Activated CD4-positive, alpha-beta T cell treated with anti-CD3 and anti-CD28 coated beads, Interleukin-2, amount 50 U/mL, for 16 hours (primary cell): ENCODE measurements at places on chromosomes 7 and 10.

GRCh38 chr7:22697322-22697859 lies 29.6 kb upstream of the IL6 start:
- DNase-seq: no peak

- DNase-seq: no peak
These were observed 27.0 kb upstream of the FAM107B start for GRCh38 chr10:14801723-14802122.

- peak; percentile 15 for DNase-seq
These were observed 26.6 kb downstream of the FAM3C start for GRCh38 chr7:121369462-121369861.

DNA sequence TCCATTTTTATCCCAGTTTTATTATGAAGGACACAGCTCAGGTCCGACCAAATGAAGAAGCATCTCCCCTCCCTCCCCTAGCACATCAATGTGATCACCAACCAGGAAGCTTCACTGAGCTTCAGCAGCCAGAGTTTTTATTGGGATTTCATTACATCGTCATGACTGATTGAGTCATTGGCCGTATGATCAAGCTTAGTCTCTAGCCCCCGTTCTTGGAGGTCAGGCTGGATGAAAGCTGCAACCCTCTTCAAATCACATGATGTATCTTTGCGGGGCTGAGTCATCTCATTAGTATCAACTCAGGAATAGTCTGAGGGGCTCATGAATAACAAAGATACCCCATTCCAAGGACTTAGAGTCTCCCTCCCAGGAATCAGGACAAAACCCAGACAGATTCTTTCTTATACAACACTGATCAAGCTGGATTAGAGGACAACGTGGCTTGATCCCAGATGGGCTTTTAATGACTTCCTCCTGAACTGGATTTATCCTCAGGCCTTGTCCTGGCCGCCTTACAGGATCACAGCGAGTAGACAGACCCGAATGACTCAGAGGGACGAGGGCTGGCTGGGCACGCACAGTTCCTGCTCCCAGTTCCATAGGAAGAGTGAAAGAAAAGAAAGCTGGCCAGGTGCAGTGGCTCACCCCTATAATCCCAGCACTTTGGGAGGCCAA lies 14.5 kb downstream of the LIMK1 start:
- no peak for DNase-seq

GRCh38 chr10:120011359-120012130 lies 119.0 kb downstream of the SEC23IP start:
- DNase-seq: no peak

DNA sequence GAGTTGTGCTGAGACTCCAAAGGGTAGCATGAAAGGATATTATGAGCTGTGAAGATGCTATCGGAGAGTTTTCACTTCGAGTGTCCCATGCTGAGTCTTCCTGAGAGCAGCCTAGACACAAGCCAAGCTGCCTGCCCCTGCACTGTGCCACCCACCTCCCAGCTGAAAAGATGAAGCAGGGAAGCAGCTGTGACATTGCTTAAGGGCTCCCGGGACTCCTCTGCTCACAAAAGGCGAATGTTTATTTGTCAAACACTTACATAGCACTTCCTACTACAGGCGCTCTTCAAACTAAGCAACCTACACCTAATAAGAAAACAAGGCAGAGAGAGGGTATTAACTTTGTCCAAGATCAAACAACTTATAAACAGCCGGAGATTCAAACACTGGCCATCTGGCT lies 95.6 kb downstream of the OSBPL3 start:
- DNase-seq: no peak

- peak; percentile 60 for DNase-seq
These were observed 63.7 kb upstream of the IL6 start for GRCh38 chr7:22663357-22663718.

DNA sequence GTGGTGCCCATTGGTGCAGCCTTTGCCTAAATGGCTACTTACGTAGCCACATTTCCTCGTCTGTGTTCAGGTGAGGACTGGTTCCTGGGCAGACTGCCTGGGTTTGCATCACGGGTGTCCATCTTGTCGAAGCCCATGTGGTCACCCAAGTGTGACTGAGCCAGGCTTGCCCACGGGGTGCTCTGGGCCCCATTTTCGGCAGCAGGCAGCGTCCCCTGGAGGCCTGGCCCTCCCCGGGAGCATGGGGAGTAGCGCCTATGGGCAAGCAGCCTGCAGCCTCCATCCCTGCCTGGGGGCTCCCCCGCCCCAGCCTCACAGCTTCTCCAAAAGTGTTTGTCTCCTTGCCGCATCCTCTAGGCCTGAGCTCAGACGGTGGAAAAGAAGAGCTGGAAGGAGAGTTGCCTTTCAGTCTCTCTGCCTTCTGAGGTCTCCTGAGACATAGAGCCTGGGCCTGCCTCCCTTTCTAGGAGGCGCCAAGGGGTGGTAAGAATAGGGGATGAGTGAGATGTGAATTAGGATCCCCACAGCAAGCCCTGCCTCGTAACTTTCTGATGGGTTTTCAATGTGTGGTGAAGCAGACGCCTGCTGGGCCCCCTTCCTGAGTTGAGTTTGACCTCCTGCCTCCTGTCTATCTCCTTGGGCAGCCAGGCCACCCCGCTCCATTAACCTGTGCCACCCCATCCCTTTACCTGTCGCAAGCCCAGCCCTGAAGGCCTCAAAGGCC lies 42.7 kb downstream of the HTRA1 start:
- no peak for DNase-seq

GRCh38 chr7:23462846-23463245 lies 7.4 kb downstream of the IGF2BP3 start:
- DNase-seq: no peak

DNA sequence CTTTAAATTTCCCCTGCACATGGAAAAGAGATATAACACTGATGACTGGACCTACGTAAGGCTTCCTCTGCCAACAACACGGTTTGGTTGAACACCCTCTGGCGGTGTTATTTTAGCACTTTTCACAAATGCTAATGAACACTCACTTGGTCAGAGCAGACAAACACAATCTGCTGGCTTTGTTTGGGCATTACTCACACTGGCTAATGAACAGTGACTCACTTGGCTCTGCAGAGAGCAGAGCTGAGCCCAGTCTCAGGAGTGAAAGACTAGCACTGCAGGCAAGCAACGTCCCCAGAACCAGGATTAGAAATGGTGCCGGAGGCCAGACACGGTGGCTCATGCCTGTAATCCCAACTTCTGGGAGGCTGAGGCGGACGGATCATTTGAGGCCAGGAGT lies 430.8 kb downstream of the PLXNA4 start:
- no peak for DNase-seq

GRCh38 chr7:3896169-3896765 lies 595.2 kb downstream of the SDK1 start:
- DNase-seq: no peak

DNA sequence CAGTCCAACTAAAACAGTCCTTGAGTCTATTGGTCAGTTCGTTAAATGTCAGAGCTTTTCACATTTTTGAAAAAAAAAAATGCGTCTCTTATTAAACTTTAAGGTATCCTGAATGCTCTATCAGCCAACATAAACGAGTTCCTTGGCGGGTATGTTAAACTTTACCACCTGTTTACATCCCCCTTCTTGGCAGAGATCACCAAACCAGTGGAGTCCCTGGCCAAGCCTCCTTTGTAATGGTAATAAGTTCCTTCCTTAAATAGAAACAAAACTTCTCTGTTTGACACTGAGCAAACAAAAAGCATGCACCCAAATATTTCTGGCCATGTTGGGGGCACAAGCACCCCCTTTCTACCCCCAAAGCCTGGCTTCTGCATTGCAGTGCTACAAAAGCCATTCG lies 3.2 kb downstream of the TRIL start:
- DNase-seq: no peak

DNA sequence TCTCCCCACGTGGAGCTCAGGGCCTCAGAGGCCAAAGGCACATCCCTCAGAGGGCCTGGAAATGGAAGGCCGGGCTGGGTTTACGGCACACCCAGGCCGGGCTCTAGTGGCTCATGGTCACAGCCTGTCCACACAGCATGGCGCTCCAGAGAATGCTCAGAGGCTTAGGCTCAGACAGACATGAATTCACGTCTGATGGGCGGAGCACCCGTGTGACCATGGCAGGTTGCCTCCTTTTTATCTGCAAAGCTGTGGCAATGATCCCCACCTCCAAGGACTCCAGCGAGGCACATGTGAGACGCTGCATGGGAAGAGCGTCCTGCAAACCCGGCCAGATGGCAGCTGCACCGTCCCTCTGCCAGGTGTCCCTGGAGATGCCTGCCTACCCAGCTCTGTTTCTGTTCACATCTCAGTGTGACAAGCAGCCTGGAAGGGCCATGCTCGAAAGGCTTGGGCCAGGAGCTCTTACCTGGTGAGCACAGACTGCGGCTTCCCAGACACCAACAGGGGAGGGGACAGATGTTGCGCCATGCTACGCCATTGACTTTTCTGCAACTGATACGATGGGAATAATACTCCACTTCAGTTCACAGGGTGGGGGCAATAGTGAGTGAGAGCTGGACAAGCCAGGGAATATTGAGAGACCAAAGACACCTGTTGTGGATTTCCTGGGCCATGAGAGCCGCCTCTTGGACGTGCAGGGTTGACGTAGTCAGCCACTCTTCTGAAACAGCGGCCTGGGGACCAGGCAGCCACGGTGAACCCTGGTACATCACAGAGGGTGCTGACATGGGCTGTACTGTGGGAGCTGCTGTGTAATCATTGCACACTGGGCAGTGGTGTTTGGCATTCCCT lies 34.4 kb upstream of the FAM20C start:
- no peak for DNase-seq

GRCh38 chr7:461117-461452 lies 58.6 kb downstream of the PDGFA start:
- no peak for DNase-seq

DNA sequence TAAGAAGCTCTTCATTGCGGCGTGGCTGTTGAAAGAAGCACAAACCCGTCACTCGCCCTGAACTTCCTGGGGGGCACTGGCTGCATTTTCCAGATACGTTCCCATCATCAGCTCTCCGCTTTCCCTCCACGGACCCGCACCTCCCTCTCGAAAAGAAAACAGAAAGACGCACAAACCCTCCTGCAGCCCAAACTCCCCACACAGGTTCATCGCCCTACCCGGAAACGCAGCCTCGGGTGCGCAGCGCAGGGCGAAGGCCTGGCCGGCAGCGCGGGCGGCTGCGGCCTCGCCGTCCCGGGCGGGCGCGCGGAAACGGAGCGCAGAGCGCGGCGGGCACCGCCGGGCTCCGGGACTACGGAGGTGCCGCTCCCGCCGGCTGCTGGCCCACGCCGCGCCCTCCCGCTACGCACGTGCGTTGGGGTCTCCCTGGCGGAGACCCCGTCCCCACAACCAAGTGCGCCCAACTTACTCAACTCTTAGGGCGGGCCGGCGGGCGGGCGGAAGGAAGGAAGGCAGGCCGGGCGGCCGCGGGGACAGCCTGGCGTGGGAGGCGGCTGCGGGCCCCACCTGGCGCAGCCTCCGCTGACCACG lies 822 bp downstream of the ZNF800 start:
- DNase-seq: peak; percentile 62

DNA sequence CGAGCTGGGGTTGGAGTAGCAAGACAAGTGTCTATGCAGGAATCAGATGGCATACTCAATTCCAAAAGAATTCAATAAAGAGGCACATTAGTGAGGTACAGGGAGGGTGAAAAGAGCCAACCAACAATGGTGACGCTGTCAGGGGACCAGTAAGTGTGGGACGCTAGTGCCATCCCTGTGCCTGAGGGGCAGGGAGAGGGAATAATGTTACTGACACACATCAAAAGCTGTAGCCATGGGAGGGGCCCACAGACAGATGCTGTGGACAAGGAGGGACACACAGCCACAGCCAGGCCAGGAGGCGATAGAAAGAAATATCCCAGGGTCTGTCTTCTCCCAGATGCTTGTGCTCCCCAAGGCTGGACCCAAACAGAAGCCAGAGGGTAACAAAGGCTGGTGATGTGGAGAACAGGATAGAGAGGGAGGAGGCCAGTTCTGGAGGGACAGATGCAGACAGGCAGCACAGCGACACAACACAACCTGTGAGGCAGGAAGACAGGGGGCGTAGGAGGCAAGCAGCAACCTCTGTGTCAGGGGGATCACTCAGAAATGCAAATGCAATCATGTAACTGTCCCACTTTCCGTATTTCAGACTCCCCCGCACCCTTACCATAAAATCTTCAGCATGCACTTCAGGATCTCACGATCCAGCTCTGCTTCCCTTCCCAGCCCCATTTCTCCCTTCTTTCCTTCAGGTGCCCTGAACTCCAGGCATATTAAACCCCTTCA lies 240.5 kb upstream of the FZD8 start:
- DNase-seq: no peak
